ENCODE measurements at places on chromosomes 4 and X.

DNA sequence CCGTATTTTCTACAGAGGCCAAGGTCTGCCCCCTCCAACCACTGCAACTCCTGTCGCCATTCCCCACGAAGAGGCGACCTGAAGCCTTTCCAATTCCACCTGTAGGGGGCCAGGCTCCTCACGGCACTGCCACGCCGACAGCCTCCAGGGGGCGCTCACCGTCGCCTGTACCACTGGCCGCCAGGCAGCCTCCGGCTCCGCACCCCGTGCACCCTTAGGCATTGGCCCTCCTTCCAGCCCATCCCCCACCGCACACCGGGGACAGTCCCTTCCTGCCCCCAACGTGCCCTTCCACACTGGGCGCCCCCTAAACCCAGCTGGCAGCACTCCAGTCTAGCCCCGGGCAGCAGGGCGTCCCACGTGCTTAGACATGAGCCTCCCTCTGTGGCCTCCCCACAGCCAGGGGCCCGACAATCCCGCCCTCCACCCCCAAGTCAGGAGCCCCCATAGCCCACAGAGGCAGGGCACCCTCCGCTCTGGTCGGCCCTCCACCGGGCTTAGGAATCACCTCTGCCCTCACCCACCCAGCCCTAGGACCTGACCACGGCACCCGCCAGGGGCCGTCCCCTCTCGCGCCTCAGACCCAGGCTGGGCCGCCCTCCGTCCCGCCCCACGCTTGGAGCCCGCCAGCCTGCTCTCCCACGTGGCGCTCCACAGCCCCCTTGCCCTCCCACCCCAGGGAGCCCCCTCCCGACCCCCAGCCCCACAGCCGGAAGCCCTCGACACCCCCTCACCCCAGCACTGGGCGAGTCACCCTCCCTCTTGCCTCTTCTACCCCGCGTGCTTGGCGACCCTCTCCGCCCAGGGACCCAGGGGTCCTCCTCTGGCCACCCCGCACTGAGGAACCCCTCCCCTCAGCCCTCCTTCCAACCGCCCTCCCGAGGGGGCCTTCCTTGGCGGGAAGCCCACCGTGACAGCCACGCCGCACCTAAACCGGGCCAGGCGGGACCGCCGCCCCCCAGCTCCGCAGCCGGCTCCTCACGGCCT, 711 bp downstream of the PNMA6E start:
- DNase-seq: peak; percentile 76

DNA sequence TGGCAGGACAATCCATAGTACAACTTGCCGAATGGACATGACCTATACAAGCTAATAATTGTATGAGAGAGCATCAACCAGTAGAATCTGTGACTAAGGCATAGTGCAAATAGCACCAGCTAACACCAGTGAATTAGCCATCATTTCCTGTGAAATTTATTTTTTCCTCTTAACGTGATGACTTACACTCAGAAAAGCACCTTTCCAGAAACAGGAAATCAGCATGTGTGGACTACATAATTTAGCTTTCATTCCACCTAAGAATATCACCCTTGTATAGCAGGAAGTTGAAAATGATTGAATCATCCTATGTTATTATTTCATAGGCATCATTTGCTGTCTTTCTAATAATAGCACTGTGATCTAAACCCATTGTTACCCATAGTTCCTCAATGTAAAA, 1393.4 kb upstream of the PCDH7 start:
- no peak for DNase-seq

GRCh38 chr4:76950956-76951671, 1.6 kb downstream of the SEPTIN11 start:
- peak; percentile 73 for DNase-seq

DNA sequence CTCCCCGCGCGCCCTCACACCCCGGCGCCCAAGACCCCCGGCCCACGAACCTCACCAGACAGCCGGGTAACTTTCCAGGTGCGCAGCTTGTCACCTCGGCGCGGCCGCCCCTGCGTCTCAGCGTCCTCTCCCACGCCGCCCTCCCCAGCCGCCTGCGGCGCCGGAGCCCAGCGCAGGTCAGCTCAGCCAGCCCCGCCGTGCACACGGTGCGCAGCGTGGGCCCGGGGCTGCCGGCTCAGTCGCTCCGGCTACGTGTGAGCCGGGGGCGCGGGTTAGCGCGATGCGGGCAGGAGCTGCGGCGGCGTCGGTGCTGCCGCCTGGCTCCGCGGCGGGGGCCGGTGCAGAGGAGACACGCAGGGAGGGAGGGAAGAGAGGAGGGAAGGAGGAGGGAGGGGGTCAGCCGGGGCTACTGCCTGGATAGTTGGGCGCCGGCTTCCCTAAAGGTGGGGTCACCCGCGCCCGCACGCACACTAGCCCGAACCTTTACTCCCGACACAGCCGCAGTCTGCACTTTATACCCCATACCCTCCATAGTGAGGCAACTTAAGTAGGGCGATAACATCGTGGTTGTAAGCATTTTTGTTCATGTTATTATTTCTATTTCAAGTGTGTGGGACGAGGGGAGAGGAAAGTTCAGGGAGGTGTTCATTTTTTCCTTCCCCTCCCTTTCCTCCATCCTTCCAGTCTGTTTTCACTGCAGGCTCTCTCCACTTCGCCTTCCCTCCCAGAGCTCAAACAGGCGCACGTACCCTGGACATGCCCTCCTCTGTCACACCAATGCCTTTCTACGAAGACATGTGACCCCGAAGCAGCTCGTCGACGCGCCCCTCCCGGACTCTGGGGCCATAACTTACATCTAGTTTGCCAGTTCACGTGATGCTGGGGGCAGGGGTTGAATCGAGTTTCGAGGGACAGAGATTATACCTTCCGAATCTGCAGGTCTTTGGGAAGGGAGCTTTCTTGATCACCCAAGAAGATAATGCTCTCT, at the start of gene PRKG2:
PRKG2 (minus strand) TSS at position 342 of the 988 bp plus-strand sequence. CDS start 10,175 bp downstream, outside the sequence.
- DNase-seq: peak; percentile 61

- DNase-seq: peak; percentile 32
These were observed 50.0 kb downstream of the SLC7A11 start for GRCh38 chr4:138192113-138192512.

GRCh38 chr4:112674376-112674775, 37.4 kb downstream of the LARP7 start:
- DNase-seq: no peak

DNA sequence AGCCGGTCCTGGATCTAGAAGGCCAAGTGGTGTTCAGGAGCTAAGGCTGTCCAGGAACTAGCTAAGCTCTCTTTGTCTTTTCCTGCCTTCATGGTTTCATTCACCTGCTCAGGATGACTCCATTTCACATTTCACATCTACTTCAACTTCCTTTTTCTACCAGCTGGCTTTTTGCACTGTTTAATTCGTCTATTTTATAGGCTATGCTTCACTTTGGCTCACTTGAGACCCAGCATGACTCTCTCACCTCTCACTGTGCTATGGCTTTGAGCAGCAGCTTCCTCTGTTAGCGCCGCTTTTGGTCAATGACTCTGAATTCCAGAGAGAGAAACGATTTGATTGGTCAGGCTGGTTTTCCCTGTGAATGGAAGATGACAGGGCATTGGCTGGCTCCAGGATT, 213.5 kb upstream of the CLNK start:
- no peak for DNase-seq

DNA sequence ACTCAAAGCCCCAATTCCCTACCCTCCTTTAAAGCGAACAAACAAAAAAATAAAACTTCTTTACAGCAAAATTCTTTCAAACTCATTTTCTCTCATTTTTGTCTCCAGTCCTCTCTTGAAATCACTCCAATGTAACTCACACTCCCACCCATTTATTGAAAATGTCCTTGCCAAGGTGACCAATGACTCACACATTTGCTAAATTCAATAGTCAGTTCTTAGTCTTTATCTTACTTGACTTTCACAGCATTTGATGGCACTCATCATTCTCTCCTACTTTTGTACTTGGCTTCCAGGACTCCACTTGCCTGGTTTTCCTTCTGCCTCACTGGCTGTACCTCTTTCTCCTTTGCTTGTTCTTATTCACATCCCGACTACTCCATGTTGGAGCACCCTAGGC, 19.9 kb downstream of the CC2D2A start:
- no peak for DNase-seq

GRCh38 chr4:157838366-157838765, 334.5 kb downstream of the GASK1B start:
- no peak for DNase-seq

DNA sequence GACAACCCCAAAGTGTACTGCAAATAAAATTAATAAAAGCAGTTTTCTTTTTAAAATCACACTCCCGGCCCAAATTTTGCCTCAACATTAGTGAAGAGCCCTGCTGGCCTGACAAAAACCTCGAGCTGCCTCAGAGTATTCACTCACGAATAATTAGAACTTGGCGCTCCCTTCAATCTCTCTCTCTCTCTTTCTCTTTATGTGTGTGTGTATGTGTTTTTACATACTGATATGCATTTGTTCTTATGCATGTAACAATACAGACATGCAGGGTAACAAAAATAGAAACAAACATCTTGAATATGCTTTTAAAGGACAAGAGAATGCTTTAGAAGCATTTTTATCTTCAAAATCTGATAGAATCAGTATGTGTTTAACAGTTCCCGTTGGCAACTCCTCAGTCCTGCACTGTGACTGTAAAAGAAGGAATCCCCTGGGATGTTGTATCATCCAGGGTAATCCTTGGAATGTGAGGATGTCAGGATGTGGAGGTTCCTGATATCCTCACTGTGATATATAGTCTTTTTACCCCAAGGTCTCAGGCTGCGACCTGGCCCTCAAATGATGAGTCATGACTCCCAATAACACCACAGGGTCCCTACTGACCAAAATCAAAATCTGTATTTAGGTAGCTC, 53.0 kb downstream of the PTCHD1 start:
- DNase-seq: no peak

Measured in GM23338 (cell line).